ENCODE measurements at places on chromosomes 2 and 18.

GRCh38 chr2:240986787-240987411, 11.5 kb upstream of the SNED1 start:
- DNase-seq, result no peak

- DNase-seq, result no peak
These were observed 175.1 kb downstream of the ANKRD30B start for GRCh38 chr18:14922965-14923565.

GRCh38 chr18:22210311-22210754, 40.9 kb downstream of the GATA6 start:
- DNase-seq, result no peak

DNA sequence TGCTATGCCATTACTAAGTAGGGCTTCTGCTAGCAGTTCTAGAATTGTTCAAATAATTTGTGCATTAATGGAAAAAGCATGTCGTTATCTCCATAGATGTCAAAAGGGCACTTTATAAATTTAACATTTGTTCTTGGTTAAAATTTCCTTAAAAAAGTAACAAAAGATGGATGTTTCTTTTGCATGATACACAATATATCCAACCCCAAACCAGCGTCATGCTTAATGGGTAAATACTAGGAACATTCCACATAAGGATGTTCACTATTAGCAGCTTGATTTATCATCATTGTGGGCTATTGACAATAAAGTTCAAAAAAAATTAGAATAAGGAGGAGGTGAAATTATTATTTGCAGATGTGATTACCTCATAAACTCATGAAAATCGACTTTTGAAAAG, 79.7 kb downstream of the GREB1L start:
- no peak for DNase-seq

DNA sequence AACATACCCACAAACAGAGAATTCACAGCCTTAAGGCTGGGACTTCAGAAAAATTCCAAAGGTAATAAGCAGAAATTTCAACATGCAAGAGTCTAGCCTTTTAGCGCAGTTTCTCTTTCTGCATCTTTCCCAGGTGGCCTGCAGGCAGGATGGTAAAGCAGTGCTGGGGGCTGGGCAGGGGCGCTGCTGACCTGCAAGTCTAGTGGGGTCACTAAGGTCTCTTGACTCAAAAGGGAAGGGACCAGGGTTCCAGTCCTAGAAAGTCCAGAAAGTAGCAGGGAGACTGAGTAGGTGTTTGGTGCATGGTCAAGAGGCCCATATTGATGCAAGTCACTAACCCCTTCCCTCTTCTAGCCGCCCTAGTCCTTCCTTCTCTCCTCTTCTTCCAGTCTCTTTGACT, 169.2 kb downstream of the TGIF1 start:
- DNase-seq, result no peak

DNA sequence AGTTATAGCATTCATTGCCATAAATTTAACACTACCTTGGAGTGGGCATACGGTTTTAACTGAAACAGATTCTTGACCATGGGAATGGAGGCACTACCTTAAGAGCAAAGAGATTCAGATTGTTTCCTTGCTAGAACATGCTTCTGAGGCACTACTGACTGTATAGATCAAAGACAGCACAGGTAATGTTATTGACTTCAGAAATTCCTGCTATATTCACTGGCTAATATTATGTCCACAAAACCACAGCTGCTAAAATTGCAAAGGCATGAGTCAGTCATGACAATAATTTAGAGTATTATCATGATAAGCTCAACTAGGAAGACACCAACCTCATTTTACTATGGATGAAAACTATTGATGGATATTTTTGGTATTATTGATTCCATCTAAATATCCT, 39.4 kb downstream of the SLC8A1 start:
- no peak for DNase-seq

- no peak for DNase-seq
These were observed 67.3 kb downstream of the ASB1 start for GRCh38 chr2:238493880-238494572.
